ENCODE measurements at places on chromosomes 11 and 22.

DNA sequence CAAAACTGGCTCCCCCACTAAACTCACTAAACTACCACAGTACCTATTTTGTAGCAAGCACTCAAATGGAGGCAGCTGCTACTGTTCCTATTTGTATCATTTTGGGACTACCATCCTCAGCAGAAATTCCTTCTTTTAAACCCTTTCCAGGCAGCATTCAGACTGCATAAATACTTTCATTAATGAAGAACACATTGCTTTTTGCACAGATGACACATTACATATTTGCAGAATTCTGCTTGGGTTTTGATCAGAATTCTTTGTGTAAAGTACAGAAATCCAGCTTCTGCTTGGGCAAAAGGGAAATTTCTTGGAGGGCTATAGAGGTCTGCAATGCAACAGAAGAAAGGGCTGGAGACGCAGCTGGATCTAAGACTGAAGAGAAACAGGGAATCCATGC, 24.2 kb downstream of the RBX1 start:
- DNase-seq: no peak

GRCh38 chr11:10122326-10123197, 171.5 kb downstream of the SBF2 start:
- no peak for DNase-seq

- DNase-seq: no peak
Measured at GRCh38 chr22:48053486-48053885, 1291.0 kb downstream of the TBC1D22A start.

GRCh38 chr22:46691571-46691970, 46.5 kb downstream of the CERK start:
- no peak for DNase-seq

GRCh38 chr11:47889714-47890441, 41.7 kb upstream of the NUP160 start:
- no peak for DNase-seq

GRCh38 chr11:59792507-59792906, 18.1 kb downstream of the MRPL16 start:
- DNase-seq: no peak

- no peak for DNase-seq
Measured at GRCh38 chr22:37290737-37291136, 8.4 kb downstream of the CYTH4 start.

- DNase-seq: no peak
Measured at GRCh38 chr11:70933981-70934583, 318.3 kb downstream of the SHANK2 start.

- peak; percentile 90 for DNase-seq
Measured at GRCh38 chr11:73308961-73309919, 1.2 kb downstream of the ARHGEF17 start.

GRCh38 chr11:62395885-62396551, 22.8 kb upstream of the SCGB1A1 start:
- no peak for DNase-seq

GRCh38 chr11:409600-410483, 5.0 kb downstream of the SIGIRR start:
- DNase-seq: no peak

GRCh38 chr11:34632105-34632791, 11.4 kb downstream of the EHF start:
- no peak for DNase-seq

- DNase-seq: no peak
Measured at GRCh38 chr11:76781046-76781801, 1.9 kb upstream of the TSKU start.

DNA sequence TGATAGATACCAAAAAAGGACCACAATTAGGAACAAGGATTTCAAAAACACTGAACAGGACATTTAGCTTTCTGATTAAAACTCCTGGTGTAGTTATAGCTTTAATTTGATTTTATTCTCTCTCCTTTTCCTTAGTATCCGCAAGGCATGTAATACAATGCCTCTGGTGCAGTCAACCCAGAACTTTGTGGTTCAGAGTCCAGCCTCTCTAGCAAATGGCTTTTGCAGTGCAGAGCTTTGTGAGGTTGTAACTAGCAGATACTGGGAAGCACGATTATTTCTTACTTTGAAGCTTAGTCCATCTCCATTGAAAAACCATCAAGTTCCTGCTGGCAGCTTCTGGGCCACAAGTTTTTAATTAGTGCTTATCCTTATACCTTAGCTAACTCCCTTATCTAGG, 79.8 kb downstream of the GRIA4 start:
- DNase-seq: no peak

DNA sequence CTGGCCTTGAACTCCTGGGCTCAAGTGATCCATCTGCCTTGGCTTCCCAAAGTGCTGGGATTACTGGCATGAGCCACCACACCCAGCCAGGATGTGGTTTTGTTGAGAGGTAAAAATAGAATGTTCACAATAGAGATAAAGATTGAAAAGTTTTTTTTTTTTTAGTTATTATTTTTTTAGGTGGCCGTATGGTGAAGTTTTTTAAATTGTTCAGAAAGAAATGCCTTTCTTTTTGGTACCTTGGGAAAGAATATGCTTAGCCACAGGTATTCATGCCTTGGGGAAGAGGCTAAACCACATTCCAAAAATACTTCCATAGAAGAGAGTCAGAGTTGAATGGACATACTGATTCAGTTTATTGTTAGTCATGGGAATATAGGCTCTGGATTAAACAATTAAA, 143.4 kb downstream of the C11orf91 start:
- DNase-seq: no peak

DNA sequence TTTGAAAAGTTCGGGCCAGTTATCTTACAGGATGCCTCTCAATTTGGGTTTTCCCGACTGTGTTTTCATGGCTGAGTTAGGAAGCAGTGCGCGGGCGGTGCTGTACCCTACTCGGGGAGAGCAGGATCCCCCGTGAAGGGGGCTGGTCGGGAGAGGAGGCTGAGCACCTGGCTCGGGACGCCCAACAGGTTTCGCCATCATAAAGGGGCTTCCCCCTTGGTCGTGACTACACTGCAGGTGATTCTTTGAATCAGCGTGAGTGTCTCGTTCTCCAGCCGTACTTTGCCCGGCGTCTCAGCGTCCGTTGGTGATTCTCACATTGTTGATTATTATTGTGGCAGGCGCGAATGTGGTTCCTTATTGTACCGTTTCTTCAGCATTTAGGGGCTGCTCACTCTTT, 46.6 kb downstream of the ST14 start:
- peak; percentile 22 for DNase-seq

- DNase-seq: peak; percentile 79
Measured at GRCh38 chr11:73950869-73951710, at the start of gene DNAJB13. TSS of gene DNAJB13 (plus strand) at chr11:73951026. CDS start at chr11:73951070, 44 bp downstream.

DNA sequence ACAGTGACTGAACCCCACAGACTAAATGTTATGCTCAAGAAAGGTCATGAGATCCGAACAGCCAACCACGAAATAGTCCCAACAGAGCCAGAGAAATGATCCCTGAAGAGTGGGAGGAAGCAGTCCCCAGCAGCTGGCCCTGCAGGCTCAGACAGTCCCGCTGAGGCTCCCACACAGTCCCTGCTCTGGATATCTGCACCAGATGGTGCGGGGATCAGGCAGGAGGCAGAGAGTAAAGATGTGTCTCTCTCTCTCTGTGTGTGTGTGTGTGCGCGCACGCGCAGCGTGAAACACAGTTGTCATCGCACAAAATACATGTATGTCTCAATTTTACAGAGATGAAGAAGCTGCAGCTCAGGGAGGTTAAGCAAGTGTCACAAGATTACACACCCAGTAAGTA, 27.9 kb downstream of the GUCY1A2 start:
- no peak for DNase-seq

GRCh38 chr22:46579751-46580449, 40.3 kb upstream of the GRAMD4 start:
- DNase-seq: peak; percentile 22

GRCh38 chr11:25441421-25441820, 890.5 kb upstream of the ANO3 start:
- DNase-seq: no peak

GRCh38 chr11:1387961-1388762, 1.6 kb upstream of the BRSK2 start:
- DNase-seq: peak; percentile 71

DNA sequence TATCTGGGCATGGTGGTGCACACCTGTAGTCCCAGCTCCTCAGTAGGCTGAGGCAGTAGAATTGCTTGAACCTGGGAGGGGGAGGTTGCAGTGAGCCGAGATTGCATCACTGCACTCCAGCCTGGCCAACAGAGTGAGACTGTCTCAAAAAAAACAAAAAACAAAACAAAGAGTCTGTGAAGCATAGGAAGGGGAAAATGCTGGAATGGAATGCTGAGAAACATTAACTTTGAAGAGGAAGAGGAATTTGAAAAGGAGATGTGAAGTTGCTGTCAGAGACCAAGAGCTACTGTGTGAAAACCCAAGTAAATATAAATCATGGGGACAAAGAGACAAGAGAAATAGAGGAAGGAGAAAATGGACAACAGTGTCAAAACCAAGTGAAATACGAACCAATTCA, 455.1 kb upstream of the ARHGAP42 start:
- no peak for DNase-seq

GRCh38 chr11:121544956-121545355, 92.2 kb upstream of the SORL1-AS1 start:
- DNase-seq: no peak

- peak; percentile 62 for DNase-seq
Measured at GRCh38 chr11:58513747-58514367, 6.0 kb upstream of the OR5B21 start.

GRCh38 chr22:20625270-20625669, 117.9 kb downstream of the MED15 start:
- DNase-seq: no peak
